ENCODE measurements at places on chromosomes 5 and 9.

- DNase-seq = no peak
Observed at GRCh38 chr9:94900222-94901018, 173.9 kb downstream of the AOPEP start.

- no peak for DNase-seq
Observed at GRCh38 chr9:121450241-121450640, 49.4 kb downstream of the GGTA1 start.

GRCh38 chr5:78006449-78006848 is 230.3 kb upstream of the TBCA start:
- no peak for DNase-seq

DNA sequence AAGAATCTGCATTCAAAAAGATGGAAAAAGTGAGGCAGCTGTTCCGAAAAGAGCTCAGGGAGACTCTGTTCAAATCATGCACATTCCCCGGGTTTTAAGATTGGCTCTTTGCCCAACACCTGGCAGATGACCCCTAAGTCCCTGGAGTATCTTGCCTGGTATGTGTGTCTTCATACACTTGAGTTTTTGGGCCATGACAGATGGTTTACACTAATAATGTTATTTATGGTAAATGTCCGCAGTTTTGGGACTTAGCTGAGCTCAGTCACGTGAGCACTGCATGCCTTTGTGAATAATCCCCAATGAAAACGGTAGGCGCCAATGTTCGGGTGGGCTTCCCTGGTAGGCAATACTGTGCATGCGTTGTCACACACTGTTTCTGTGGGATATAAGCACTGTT is 316.1 kb downstream of the PRDM9 start:
- no peak for DNase-seq

DNA sequence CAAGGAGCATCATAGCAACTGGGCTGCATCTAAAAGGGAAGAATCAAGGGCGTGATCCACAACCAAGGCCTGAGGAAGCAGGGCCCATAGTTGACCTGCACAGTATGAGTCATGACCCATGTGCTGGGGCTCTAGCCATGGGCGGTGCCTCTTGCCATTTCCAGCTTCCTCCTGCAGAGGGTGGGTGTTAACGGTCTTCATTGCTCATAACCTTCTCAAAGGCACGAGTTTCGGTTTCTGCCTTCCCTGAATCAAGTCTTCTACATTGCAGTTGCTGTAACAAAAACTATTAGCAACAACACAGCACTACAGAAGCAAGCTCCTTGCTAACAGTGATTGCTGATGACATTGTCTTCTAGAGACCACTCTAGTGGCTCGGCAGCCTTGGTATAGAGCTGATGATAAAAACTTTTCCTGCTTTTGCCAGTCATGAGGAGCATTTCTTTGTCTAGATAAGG is 66.9 kb downstream of the CTSL start:
- DNase-seq = peak; percentile 85

DNA sequence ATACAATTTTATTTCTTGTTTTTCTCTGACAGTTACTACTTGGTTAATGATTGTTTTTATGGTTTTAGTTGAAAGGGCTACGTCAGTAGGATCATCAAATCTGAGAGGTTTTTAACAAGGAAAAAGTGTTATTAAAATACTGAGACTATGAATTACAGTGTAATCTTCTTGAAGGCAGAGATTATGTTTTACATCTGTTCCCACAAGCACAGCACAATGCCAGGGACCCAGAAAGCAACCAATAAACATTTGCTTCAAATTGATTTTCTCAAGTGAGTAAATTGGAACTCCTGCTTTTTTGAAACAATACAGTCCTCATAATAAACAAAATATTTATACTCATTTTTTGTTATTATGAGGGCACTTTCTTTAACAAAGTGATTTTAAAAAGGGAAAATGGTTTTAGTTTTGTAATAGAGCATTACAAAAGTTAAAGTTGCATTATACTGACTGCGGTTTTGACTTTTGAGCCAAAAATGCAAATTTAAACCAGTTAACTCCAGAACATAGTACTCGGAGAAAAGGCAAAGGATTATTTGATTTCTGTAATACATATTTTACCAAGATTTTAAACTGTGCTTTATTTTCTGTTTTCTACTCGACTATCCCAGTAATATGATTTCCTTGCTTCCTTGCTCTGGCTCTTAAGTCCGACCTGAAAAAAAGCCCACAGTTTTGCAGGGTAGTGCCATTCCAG is 176.9 kb downstream of the GDNF start:
- no peak for DNase-seq

GRCh38 chr5:64814073-64814472 is 45.3 kb downstream of the CWC27 start:
- DNase-seq = no peak

DNA sequence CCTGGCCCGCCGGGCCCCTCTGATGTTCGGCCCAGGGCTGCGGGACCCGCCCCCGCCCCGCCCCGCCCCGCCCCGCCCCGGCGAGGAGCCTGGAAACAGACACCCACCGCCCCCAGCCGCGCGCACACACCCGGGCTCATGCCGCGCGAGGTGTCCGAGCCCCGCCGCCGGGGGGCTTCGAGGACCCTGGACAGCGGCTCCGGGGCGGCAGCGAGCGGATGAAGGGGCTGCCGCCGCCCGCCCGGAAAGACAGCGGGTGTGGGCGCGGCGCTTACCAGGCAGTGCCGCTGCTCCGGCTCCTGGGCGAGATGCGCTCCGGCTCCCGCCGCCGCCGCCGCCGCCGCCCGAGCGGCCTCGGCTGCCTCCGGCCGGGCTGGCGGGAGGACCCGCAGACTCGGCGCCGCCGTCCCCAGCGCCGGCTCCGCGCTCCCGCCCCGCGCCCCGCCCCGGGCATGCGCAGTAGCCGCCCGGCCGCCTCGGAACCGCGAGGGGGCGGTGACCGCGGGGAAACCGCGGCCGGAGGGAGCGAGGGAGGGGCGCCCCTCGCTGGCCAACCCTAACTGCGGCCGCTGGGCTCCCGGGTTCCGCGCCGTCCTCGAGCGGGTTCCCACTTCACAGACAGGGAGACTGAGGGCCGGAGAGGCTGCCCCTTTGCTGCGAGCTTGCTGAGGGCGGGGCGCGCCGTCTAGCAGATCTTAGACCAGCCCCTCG is at the start of gene GPRIN1:
Gene GPRIN1, minus strand, starts transcription at position 433 of the 711 bp plus-strand sequence. CDS start 10,322 bp downstream, outside the sequence.
- no peak for DNase-seq

DNA sequence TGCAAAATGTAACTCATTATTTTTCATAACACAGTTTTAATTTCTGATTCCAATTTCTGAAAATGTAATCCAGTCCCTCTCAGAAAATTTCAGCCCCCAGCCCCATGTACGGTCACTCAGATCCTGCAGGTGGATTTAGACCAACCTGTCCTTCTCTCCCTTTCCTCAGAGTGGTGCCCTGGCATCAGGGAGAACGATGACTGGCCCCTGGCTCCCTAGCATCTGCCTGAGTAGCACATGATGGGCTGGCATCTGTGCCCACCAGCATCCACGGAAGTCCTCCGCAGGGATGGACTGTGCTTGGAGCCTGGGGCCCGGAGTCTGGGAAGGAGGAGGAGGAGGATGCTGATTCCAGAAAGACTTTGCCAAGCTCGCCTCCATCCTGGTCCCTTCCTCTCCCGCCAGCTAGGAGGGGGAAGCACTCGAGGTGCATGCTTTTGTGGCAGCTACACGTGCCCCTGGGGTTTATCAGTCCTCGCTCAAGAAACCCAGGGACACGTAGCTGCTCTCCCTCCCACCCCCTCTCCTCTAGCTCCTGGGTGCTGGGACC is 54.4 kb upstream of the RUFY1 start:
- DNase-seq = no peak

GRCh38 chr9:90830051-90830450 is 28.4 kb downstream of the SYK start:
- DNase-seq = peak; percentile 27

- DNase-seq = no peak
Observed at GRCh38 chr9:37852222-37852621, 51.6 kb downstream of the DCAF10 start.

GRCh38 chr5:10355071-10355889 is 1.8 kb downstream of the MARCHF6 start:
- no peak for DNase-seq

DNA sequence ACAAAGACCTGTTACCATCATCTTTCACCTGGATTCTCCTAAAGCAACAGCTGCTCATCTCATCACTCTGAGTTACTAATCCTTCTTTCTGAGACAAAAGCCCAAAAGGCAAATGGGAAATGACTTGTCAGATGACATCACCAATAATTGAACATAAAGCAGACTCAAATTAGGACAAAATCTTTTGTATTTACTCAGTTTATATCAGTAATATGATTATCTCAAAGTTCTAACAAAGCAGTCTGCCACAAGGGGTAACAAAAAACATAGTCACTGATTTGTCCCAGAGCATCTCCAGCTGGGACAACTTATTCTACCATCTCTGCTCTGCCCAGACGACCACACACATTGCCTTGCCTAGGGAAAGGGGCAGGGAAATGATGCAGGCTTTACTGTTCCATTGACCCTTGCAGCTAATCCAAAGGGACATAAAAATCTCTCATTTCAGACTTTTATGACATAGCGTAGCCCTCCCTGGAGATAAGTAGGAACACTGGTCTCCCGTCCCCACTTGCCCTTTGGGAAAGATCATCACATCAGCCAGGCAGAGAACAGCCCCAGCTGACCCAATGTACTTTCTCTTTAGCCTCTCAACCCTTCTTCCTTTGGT is 249.5 kb upstream of the PTGER4 start:
- no peak for DNase-seq

DNA sequence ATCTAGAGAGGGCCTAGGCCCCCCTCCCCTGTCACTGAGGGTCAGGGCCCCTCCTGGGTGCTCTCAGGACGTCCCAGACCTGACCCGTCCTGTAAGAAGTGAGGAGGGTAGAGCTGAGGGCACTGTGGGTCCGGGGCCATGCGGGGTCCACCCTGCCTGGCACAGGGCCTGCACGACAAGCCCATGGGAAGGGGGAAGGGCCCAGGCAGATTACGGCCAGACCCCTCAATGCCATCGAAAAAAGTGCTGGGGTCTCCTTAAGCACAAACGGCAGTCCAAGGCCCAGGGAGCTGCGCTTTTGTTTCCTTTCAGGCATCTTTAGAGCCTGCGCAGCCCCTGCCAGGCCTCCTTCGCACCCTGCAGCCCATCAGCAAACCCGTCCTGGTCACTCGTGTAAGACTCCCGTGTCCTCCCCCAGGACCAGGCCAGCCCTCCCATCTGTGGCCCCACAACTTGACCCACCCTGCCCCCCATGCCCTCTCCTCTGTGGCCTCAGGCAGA is 4.4 kb upstream of the EXOC3 start:
- peak; percentile 43 for DNase-seq

GRCh38 chr5:131375351-131375750 is 111.5 kb downstream of the CDC42SE2 start:
- DNase-seq = no peak

GRCh38 chr9:86672966-86673365 is 274.3 kb downstream of the GAS1 start:
- DNase-seq = no peak

DNA sequence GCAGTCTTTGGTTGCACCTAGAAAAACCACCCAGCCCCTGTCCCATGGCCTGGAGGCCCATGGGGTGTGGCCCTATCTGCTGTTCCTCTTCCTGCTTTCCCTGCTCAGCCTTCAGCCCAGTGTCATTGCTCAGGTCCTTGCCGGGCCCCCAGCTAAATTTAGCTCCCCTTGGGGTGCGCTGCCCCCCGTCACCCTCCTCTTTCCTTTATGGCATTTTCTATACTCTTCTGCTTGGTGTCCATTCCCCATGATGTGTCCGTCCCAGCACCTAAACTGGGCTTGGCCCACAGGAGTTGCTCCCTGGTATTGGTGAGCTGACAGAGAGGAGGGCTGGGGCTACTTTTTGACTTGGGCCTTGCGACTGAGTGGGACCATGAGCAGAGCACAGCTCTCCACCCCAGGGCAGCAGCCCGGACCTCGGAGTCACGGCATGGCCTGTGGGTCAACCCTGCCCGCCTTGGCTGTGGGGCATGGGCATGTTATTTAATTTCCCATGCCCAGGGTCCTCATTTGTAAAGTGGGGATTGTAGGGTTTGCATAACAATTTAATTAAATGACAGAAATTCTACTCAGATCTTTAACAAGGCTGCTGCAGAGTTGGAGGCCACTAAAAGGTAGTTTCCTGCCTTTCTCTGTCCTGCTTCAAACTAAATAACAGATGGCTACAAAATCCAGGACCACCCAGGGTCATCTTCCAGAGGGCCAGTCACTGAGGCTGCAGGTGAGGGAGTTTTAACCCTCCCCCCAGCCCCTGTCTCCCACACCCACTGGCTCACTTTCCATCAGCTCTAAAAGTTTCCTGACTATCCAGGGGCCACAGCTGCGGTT is 98.2 kb downstream of the DAP start:
- no peak for DNase-seq

DNA sequence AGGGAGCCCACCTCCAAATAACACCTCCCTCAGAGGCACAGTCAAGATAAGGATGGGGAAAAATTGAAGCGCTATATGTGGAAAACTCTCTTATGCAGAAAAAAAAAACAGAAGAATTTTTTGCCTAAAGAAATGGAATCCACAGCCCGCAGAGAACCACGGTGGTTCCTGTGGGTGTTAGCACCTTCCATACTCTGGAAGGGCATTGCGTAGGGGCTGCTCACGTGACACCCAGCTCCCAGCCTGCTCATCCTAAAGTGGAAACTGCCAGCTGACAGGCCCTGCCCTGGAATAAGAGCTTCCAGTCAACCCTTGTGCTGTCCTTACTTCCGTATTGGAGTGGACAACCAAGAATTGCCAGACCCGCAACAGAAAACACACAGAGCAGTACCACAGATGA is 142.5 kb downstream of the FSTL4 start:
- DNase-seq = no peak

DNA sequence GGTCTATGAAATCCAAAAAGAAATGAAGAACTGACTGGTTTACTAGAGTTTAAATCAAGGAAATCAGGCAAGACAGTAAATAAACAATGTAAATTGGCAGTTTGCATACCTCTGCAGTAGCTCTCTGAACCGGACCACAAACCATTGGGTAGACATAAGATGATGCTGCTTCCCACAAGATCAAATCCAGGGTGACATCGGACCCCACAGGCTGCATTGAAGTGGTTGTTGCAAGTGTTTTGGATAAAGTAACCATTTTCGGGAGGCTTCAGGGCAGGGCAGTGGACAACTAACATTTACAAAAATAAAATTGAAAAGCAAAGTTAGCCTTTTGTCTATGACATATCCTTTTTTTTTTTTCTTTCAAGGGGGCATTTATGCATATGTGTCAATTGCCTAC is 66.7 kb downstream of the SVEP1 start:
- no peak for DNase-seq

- no peak for DNase-seq
Observed at GRCh38 chr5:85500869-85501268, 1116.2 kb upstream of the EDIL3 start.

GRCh38 chr5:177317959-177318377 is 6.3 kb upstream of the MXD3 start:
- no peak for DNase-seq

DNA sequence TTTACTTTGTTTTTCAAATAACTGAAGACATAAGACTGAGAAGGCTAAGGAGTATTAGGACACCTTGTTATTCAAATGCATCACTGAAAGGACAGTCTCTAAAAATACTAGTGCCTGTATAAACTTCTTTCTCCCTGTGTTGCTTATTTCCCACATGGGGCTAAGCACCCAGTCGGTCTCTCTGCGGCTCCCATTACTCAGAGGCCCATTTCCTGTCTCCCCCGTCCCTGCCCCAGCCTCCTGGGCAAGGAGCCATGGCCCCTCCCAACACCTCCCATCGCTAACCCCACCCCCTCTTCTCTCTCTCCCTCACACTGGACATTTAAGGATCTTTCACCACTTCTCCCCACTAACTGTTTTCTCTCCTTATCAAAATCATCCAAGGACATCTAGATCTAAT is 81.9 kb downstream of the EBF1 start:
- peak; percentile 78 for DNase-seq

- DNase-seq = no peak
Observed at GRCh38 chr9:15293804-15294316, 13.2 kb downstream of the TTC39B start.

GRCh38 chr9:117073539-117074341 is 341.1 kb downstream of the ASTN2 start:
- DNase-seq = no peak
